ENCODE measurements at places on chromosomes 4 and X.

DNA sequence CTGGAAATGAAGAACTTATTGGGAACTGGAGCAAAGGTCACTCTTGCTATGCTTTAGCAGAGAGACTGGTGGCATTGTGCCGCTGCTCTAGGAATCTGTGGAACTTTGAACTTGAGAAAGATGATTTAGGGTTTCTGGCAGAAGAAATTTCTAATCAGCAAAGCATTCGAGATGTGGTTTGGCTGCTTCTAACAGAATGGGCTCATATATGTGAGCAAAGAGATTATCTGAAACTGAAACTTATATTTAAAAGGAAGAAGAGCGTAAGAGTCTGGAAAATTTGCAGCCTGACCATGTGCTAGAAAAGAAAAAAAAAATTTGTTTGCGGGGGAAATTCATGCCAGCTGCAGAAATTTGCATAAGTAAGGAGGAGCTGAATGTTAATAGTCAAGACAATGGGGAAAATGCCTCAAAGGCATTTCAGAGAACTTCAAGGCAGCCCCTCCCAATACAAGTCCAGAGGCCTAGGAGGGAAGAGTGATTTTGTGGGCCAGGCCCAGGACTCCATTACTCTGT, 35.9 kb upstream of the PAPSS1 start:
- DNase-seq: no peak

GRCh38 chrX:101071582-101071981, 7.1 kb upstream of the TMEM35A start:
- DNase-seq: no peak

- DNase-seq: no peak
Observed at GRCh38 chr4:17153572-17153971, 255.1 kb upstream of the LDB2 start.

GRCh38 chr4:123412700-123413512, 16.3 kb downstream of the SPRY1 start:
- DNase-seq: no peak

DNA sequence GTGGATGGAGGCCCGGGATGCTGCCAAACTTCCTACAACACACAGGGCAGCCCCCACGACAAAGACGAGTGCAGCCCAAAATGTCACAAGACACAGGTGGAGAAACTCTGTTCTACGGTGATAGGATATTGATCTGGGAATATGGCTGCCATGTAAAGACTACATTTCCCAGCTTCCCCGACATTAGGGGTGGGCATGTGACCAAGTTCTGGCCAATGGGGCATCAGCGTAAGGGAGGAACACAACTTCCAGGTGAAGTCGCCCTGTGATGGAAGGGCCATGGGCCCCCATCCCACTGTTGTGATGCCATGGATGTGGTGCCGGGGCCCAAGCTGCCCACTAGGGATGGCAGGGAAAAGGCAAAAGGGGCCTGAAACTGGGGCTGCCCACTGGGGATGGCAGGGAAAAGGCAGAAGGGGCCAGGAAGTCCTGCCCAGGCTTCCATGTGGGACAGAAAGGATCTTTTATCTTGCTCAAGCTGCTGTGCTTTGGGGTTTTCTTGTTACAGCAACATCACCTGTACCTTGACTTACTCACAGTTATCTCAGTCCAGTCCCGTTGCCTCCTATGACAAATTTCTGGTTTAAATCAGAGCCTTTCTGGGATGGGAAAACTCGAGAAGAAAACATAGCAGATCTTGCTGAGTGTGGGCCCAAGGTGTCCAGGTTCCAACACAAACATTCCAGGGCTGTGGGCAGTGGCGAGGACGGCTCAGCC, 9.7 kb upstream of the ADRA2C start:
- DNase-seq: no peak

DNA sequence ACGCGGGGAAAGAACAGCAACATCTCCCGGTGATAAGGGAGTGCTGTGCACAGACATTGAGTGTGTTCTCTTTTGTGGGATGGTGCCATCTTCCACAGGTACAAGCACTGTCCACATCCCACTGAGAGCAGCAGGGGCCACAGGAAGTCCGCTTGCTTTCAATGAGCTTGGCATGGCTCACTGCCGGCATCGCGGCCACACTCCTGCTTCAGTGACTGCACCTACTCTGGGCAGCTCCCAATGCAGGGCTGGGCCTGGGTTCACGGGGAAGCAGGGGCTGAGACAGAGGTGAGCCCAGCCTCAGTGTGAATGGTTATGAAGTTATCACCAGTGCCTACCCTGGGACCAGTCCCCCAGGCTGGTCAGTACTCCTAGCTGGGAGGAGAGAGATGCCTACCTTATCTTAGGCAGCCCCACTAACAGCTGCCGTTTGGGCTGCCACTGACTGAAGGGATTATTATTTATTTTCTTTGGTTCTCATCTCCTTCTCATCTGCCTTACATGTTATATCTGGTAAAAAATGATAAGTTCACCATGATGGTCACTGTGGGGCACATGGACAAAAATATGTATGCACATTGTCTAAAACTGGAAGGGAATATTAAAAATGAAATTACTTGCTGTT, 99.2 kb downstream of the MGST2 start:
- peak; percentile 18 for DNase-seq

GRCh38 chrX:17559728-17560379, 177.4 kb upstream of the SCML1 start:
- DNase-seq: no peak

DNA sequence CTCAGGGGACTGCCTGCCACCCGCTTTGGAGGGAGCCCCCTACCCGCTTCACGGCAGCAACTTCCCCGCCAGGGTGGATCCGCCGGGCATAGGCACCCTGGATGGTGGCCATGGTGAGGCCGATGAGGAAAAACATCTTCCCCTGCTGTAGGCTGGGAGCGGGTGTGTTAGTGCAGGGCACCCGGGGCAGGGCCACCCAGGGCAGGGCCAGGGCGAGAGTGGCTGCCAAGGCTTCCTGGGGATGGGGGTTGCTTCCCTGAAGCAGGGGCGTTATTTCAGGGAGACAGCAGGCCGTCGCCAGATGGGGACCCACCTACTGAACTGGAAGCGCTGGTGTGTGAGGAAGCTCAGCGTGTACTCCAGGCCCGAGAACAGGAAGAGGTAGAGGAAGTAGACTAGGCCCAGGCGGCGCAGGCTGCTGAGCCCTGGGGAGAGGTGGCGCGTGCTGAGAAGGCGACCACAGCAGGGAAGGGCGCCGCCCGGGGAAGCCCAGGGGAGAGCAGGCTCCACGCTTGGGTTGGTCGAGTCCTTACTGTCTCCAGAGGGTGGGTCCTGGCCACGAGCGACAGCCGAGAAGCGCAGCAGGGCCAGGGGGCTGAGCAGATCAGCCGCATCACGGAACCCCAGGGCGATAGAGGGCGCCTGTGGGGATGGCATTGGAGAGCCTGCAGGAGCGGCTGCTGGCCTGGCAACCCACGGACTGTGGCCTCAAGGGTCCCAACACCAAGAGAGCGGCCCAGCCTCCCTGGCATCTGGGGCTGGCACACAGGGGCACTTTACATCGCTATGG, 31.5 kb downstream of the NOP14 start:
- DNase-seq: no peak

DNA sequence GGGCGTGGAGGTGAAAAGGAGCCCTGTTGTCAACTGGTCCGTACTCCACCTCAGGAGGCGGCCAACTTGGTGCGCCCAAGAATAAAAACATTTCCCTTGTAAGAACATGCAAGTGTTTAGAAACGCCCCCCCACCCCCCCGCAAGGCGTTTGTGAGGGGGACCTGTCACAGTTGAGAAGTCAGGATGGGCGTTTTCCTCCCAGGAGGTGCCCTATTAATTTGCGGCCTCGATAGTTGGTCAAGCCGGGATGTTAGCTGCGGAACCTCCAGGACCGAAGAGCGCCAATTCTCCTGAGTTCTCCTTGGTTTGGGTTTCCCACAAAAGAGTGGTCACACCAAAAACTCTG, 651 bp upstream of the SAP30 start:
- no peak for DNase-seq

DNA sequence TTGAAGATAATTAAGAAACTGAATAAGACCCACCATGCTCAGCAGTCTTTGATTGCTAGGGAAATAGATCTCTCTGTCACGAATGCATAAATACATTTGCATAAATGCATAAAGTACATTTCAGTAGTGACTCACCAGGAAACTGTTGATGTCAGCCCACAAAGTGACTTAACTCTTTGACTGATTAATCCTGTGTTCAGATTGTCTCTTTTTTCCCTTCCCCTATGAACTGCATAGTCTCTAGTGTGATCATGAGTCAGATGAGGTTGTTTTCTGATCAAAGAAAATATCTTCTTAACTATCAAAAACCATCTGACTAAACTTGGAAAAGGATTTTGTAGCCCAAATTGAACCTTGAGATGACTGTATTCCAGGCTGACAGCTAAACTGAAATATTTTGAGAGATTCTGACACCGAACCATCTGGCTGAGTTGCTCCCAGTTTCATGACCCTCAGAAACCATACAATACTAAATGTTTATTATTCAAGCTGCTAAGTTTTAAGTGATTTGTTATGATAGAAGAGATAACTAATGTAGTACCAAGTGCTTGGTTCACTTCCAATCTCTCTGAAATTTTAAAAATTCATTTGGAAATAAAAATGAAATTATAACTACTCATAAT, 1381.5 kb upstream of the AGA start:
- no peak for DNase-seq

DNA sequence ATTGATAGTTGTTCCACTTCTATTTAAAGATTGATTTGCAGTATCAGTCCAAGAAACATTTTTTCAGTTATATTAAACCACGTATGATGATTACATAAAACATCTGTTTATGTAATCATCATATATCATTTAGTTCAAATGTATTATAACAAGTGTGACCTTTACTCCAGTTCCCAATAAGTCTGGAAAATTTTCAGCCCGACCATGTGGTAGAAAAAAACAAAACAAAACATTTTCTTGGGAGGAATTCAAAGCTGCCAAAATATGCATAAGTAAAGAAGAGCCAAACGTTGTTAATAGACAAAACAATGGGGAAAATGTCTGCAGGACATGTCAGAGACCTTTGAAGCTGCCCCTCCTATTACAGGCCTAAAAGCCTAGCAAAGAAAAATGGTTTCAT, 709.1 kb downstream of the FAT4 start:
- DNase-seq: no peak

DNA sequence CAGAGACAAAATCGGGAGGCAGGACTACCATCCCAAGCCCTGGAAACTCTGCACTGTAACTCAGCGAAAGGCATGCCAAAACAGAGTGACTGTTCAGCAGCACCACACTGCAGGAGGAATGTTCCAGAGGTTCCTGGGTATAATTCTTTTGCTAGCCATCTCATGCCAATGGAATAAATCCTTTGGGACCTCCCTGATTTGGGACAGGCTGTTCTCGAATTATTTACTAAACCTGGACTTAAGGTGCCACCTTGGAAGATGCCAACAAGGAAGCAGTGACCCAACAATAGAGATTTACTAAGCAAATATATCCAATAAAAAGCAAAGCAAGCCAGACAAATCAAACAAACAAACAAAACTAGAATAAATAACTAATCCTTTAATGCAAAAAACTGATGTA, 9.3 kb downstream of the AADAT start:
- DNase-seq: no peak

DNA sequence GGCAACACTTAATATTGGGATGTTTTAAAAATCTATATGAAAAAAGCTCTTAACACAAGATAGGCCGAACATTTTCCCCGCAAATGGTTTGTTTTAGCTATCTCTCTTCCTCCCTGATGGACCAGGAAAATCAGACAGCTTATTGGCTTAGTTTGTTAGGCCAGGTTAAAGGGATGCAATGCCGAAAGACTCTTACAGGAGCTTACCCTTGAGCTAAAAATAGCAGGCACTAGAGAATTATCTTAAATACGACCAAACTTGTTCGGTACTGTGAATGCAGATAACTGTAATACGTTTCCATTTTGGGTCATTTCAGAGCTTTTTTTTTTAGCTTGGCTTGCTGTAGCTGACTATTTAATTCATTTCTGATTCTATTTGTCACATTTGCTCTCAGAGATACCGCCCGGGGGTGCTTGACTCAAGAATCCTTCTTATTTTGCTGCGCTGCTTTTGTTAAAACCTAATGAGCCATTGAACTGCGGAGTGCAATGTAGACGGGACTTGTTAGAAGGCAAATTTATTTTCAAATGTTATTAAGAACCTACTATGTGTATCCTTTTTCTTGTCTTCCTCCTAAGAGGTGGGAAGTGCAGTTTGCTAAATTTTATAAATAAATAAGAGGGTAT, 23.3 kb downstream of the PPARGC1A start:
- DNase-seq: no peak

DNA sequence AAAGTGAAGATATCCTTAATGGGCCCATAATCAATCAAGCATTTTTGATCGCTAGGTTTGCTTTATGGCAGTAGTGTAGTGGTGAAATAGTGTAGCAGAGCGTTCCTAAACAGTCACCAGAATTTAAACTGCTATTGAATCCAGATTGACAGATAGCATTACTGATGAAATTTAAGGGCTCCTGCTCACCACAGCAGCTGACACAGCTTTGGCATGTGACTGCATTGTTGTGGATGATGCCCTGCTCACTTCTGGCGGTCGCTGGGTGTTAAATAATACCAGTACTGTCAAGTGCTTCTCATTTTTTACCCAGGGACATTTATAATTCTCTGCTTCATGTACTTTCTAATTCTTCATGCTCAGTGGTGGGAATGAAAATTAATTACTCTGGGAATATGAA, 102.0 kb upstream of the ARHGAP24 start:
- no peak for DNase-seq

DNA sequence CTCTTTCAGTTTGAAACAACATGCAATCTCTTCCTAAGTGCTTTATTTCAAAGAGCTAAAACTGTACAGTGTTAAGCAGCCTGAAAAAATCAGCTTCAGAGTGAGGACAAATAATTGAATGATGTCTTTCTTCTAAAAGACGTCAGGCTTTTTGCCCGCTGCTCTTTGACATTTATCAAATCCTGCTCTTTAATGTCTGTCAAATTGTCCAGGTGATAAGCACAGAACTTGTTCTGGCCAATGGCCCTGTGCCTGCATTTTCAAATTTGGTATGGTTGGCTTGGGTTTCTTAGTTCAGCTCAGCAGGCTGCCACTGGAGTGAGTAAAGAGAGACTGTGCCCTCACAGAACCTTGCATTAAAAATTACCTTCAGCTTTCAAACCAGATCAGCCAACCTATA, 712.9 kb upstream of the LCORL start:
- DNase-seq: peak; percentile 89

- DNase-seq: no peak
Observed at GRCh38 chr4:139392797-139393196, 61.1 kb upstream of the RAB33B start.

DNA sequence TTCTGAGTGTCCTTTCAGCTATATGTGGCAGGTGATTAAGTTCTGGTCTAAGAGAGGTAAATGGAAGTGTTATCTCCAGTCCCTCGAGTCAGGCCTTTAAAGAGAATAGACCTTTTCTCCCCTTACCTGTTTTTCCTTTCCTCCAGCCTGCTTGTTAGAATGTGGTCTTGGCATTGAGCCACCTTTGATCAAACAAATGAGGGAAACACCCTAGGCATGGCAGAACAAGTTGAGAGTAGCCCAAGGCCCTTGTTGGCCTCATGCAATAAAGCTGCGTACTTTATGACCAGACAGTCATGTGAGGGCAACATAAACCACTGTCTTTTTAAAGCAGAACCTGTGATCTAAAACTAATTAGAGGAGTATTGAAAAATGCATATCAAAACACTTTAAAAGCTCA, 13.2 kb upstream of the IL13RA2 start:
- peak; percentile 39 for DNase-seq

Data from NCI-H2081 (cell line).